ENCODE measurements at places on chromosomes 7 and 10.

DNA sequence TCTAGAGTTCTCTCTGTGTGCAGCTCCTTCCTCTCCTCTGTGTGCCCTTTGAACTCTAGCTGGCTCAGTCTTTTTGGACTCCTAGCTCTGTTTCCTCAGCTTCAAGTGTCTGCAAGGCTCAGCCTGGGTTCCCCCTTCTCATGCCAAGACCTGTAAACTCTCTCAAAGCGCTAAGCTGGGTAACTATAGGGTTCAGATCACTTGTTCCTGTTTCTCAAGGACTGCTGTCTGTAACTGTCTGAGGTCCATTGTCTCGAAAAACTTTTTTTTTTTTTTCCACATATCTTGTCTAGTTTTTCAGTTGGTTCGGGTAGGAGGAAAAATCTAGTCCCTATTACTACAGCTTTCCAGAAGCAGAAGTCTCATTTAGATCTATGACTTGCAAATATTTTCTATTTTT is 46.6 kb upstream of the PPP1R17 start:
- no peak for DNase-seq
- H3K27ac ChIP-seq, result no peak overlapping the region
- no peaks in the 10 kb centered on the region for H3K36me3 ChIP-seq

DNA sequence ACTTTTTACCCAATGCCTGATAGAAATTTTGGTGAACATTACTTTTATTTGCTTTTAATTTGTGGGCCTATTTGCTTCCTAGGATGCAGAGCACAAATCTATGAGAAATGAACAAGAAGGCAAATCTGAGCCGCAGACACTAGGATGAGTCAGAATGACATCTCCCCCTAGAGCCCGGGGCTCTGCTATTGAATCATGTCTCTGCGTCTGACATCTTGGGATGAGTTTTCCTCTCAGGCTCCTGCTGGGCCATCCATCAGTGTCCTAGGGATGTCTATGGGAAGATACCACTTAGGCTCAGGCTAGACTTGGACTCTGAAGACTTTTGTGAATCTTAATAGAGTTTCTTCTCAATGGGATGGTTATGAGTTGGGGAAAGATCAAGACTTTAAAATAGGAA is 157.3 kb upstream of the MTPN start:
- no peak overlapping the region for H3K4me3 ChIP-seq
- no peaks in the 10 kb centered on the region for H3K4me1 ChIP-seq
- DNase-seq, result no peak
- H3K36me3 ChIP-seq, result no peaks in the 10 kb centered on the region
- no peak overlapping the region for H3K27ac ChIP-seq

- no peak overlapping the region for H3K4me3 ChIP-seq
- H3K27me3 ChIP-seq, result no peaks in the 10 kb centered on the region
- no peak for DNase-seq
- H3K27ac ChIP-seq, result no peak overlapping the region
- no peaks in the 10 kb centered on the region for H3K4me1 ChIP-seq
Measured at GRCh38 chr10:6678956-6679355, 98.9 kb upstream of the PRKCQ start.

GRCh38 chr7:104809906-104810305 is 204.1 kb upstream of the KMT2E start:
- no peaks in the 10 kb centered on the region for H3K27me3 ChIP-seq
- no peak for DNase-seq
- no peak overlapping the region for H3K4me3 ChIP-seq

DNA sequence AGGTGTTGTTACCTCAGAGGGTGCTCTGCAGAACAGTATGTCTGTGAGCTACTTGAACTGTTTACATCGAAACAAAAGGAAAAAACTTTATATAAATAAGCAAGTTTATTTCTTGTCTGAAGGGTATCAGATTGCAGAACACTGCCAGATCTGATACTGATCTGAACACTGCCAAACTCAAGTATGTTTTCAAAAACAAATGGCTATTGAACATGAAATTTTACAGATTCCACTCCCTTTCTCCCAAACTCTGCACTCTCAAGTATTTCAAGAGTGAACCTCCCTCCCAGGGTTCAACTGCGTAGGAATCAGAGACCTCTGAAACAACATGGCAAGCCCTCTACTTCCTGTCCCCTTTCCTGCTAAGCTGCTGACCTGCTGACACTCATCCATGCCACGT is 216.6 kb downstream of the ZNF33B start:
- no peak overlapping the region for H3K27ac ChIP-seq
- H3K4me3 ChIP-seq, result no peak overlapping the region
- DNase-seq, result no peak
- H3K4me1 ChIP-seq, result no peaks in the 10 kb centered on the region

GRCh38 chr7:128427289-128427891 is 17.6 kb upstream of the IMPDH1 start:
- peaks cover 3% of the 10 kb centered on the region for H3K27me3 ChIP-seq
- no peak for DNase-seq
- H3K4me1 ChIP-seq, result no peaks in the 10 kb centered on the region

- H3K27ac ChIP-seq, result no peak overlapping the region
- H3K27me3 ChIP-seq, result no peaks in the 10 kb centered on the region
- no peak for DNase-seq
- H3K4me1 ChIP-seq, result no peaks in the 10 kb centered on the region
Measured at GRCh38 chr10:56624082-56624481, 263.0 kb upstream of the ZWINT start.

GRCh38 chr7:114922652-114923402 is 933 bp downstream of the MDFIC start:
- H3K36me3 ChIP-seq, result no peaks in the 10 kb centered on the region
- DNase-seq, result peak; percentile 42
- H3K4me3 ChIP-seq, result peak overlapping the region; percentile 88
- peaks cover 4% of the 10 kb centered on the region for H3K4me1 ChIP-seq
- H3K27ac ChIP-seq, result peak overlapping the region; percentile 80

DNA sequence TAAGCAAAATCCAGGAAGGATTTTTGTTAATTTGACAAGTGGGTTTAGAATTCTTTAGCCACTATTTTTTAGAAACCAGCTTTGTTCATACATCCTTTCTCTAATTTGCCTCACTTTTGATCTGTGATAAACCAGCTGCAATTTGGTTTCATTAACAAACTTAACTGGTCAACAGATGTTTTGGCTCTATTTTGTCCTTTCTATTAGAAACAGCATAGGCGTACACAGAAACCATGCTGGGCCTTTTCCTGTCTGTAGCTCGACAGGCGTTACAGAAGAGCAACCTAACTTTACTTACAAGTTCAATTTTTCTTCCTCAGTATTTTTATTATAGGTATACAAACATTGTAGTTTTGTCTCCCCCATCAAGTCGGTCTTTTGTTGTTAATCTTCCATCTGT is 28.2 kb downstream of the KAT6B start:
- peaks cover 7% of the 10 kb centered on the region for H3K4me1 ChIP-seq
- H3K27ac ChIP-seq, result peak overlapping the region; percentile 6
- H3K27me3 ChIP-seq, result no peaks in the 10 kb centered on the region
- H3K4me3 ChIP-seq, result no peak overlapping the region
- H3K36me3 ChIP-seq, result peaks cover 7% of the 10 kb centered on the region

DNA sequence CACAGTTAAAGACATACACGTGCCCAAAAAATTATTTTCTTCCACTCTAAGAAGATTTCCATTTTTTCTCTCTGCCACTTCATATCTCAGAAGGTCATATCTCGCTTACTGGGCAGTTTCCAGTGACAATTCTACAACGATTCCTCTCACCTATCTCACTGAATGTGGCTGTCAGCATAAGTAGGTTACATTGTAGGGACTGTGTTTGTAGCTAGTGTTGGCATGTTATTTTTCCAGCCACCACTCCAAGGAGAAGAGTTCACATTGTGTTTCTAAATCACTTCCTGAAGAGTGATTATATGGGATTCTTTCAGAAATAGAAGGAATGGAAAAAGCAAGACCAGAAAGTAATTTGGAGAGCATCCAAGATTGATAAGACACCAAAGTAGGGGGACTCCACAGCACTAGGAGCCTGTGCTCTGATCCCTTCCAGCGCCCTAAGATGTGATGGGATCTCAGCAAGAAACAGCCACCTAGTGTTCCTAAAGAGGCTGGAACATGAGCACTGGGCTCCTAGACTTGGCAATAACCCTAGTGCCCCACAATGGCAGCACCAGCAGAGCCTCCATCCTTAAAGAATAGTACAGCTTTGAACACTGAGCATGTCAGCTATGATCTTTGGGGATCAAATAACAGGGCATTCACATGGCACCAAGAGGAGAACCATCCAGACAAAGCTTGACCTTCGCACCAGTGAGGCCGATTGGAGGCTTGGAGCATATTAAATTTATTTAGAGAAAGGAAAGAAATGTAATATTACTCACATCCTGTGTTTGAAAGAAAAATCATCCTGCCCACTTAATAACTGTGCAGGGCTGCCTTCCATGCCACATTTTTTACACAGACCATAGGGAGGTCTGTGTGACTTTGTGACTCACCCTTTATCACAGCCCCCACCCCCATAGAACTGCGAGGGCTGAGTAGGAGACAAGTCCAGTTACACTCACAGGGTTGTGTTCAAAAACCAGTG is 51.8 kb downstream of the CAV1 start:
- H3K36me3 ChIP-seq, result no peaks in the 10 kb centered on the region
- no peaks in the 10 kb centered on the region for H3K4me1 ChIP-seq
- H3K27me3 ChIP-seq, result no peaks in the 10 kb centered on the region
- no peak overlapping the region for H3K27ac ChIP-seq

- H3K27ac ChIP-seq, result no peak overlapping the region
- H3K4me1 ChIP-seq, result no peaks in the 10 kb centered on the region
- H3K4me3 ChIP-seq, result no peak overlapping the region
- no peaks in the 10 kb centered on the region for H3K36me3 ChIP-seq
- DNase-seq, result no peak
Measured at GRCh38 chr7:18974803-18975202, 142.6 kb downstream of the TWIST1 start.

DNA sequence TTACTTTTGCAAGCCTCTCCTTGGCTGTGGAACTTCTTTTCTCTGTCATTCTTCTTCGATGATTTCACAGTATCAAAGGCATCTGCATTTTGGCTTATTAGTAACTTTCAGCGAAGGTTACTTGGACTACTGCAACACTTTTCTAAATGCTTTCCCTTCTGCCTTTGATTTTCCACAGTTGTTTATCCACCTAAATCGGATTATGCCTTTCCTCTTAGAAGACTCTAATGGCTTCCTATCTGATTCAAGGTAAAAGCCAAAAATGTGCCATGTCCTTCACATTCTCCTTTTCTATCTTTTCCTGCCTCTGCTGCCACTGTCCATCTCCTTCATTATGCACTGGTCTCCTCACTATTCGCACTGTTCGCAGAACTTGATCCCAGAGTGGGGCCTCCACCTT is 1606.3 kb upstream of the LRRTM3 start:
- H3K4me3 ChIP-seq, result no peak overlapping the region
- no peaks in the 10 kb centered on the region for H3K27me3 ChIP-seq
- H3K36me3 ChIP-seq, result no peaks in the 10 kb centered on the region
- H3K27ac ChIP-seq, result no peak overlapping the region
- no peaks in the 10 kb centered on the region for H3K4me1 ChIP-seq
- DNase-seq, result no peak

DNA sequence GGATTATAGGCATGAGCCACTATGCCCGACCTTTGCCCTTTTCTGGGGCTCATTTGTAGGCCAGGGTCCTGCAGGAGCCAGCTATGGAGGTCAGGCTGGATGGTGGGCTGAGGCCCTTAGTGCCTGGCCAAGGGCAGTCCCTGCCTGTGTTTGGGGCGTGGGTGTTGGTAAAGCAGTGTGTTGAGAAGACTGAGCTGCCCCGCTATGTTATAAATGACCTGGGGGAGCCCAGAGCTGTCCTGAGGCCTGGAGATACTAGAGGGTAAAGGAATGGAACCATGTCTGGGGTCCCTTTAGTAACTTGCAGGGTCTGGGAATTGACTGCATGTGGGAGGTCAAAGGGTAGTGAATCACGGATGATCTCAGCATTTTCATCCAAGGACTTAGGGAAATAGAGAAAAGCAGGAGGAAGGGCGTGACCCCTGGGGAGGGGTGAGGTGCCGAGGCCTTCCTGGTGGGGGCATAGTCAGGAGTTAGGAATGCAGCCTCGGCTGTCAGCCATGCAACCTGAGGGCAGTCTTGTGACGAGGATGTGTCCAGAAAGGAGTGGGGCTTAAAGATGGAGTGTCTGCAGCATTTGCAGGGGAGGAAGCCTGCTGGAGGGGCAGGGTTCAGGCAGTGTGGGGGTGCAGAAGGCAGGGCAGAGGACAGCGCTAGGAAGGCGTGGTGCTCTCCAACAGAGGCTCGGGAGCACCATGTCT is 31.5 kb downstream of the TMEM248 start:
- peaks cover 79% of the 10 kb centered on the region for H3K36me3 ChIP-seq
- no peak overlapping the region for H3K27ac ChIP-seq
- no peak overlapping the region for H3K4me3 ChIP-seq
- no peaks in the 10 kb centered on the region for H3K4me1 ChIP-seq
- DNase-seq, result no peak

DNA sequence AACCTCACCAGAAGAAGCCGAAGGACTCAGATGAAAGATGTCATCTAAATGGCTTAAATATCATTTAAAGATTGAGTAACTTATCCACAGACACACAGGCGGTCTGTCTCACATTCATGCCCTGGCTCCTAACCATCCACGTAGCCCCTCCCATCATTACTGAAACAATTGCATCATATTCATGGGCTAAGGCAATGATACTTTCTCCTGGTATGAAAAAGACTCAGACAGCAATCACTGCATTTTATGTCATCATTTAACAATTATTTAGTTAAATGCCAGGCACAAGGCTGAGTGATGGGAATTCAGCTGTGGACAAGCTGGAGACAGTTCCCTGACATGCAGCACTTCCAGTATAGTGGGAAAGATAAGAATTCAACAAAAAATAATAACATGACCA is 11.2 kb upstream of the TECTB start:
- no peaks in the 10 kb centered on the region for H3K27me3 ChIP-seq
- H3K36me3 ChIP-seq, result no peaks in the 10 kb centered on the region
- H3K4me1 ChIP-seq, result no peaks in the 10 kb centered on the region
- DNase-seq, result no peak

DNA sequence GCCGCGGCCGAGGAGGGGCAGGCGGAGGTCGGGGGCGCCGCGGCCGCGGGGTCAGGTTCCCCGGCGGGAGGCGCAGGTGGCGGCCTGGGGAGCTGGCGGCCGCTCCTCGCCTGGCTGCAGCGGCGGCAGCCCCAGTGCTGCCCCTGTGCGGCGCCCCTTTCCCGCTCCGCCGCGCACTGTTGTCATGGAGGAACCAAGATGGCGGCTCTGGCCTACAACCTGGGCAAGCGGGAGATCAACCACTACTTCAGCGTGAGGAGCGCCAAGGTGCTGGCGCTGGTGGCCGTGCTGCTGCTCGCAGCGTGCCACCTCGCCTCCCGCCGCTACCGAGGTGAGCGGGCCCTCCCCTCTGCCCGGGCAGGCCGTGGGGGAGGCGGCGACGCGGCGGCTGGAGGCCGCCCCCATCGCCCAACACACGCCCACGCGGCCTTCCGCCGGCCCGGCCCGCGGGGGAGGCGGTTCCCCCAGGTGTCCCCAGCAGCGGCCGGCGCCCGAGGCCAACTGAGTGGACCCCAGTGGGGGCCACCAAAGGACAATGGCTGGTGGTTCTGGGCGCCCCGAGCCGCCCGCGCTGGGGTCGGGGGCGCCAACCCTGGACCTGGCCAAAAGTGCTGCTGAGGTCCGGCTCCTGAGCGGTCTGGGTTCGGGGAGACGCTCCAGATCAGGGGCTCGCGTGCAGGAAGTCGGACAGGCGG is 425 bp downstream of the CASD1 start:
- peaks cover 11% of the 10 kb centered on the region for H3K4me1 ChIP-seq
- H3K27me3 ChIP-seq, result no peaks in the 10 kb centered on the region
- peak overlapping the region; percentile 86 for H3K4me3 ChIP-seq
- H3K36me3 ChIP-seq, result no peaks in the 10 kb centered on the region
- DNase-seq, result peak; percentile 68

All from thymus (tissue), 14 donors.